NCI-H774 (cell line): ENCODE measurements at places on chromosomes 12 and 14.
A peak's percentile ranks its signal among the peaks of the same experiment; 100 is the strongest.

- DNase-seq, result no peak
These were observed 26.7 kb downstream of the VEZT start for GRCh38 chr12:95244350-95244749.

DNA sequence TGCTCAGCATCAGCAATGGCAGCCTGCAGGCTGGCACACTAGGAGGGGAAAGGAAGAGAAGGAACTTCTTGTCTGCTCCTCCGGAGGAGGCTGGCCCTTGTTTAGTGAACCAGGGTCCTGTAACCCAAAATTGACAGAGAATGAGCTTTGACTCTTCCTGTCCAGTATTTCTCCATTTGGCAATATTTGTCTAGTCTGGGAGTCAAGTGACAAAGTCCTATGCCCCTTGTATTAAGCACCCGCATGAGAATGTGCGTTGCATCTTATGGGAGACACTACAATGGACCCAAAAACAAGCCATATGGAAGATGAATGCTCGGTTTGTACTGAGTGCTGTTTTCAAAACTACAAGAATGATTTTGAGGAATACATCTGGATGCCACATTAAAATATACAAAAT is 3.8 kb downstream of the KRT6C start:
- DNase-seq, result no peak

DNA sequence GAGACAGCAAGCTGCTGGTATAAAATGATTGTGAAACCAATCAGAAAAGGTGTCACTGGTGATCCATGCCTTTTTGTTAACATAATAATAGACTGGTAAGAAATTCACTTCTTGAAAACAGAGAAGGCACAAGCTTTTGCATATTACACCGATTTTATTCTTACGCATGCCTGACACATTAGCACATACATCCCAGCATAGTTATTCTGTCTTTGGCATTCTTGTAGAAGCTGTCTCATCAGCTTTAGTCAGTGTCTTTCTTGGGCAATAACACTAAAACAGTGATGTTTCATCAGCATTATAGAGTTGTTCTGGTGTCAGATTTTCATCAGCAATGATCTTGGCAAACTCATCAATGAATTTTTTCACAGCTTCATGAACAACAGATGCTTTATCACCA is 283.4 kb upstream of the TMTC1 start:
- no peak for DNase-seq

- no peak for DNase-seq
These were observed 12.9 kb upstream of the EPS8 start for GRCh38 chr12:15801770-15802744.

GRCh38 chr14:47917344-47917954 is 242.0 kb upstream of the MDGA2 start:
- no peak for DNase-seq

DNA sequence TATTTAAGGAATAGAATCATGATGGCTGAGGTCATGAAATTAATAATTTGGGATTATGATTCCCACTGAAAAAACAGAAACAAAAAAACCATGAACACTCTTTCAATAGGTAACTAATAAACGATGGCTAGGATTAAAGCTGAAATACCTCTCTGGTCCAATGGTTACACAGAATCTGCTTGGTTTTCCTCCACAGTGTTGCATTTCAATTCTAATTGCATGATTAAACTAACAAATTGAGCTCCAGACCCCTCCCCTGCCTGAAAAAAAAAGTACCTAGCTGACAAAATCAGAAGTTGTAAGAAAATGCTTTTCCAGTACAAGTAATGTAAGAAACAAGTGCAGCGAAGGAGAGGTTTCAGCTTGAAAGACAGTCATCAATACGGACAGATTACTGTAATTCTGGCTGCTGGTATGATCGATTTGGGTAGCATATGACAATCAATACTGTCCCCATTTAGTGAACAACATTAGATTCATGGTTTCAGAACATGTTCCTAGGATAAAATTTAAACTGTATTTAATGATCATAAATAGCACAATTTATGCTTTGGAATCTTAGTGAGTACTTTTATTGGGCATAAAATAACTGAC is 32.0 kb downstream of the INSM2 start:
- no peak for DNase-seq

DNA sequence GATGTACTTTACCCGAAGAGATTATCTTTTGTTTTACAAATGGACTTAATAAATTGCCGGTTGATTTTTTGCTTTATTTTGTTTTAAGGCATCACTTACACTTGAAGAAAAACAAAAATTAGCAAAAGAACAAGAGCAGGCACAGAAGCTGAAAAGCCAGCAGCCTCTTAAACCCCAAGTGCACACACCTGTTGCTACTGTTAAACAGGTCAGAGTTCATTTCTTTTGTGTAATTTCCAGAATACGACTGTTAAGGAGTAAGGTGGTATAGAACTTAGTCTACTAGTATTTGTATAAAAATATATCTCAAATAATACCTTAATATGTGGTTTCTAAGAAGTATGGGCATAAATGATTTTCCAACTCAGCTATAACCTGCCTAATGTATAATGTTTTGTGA is 19.6 kb upstream of the SLC17A8 start:
- peak; percentile 18 for DNase-seq

DNA sequence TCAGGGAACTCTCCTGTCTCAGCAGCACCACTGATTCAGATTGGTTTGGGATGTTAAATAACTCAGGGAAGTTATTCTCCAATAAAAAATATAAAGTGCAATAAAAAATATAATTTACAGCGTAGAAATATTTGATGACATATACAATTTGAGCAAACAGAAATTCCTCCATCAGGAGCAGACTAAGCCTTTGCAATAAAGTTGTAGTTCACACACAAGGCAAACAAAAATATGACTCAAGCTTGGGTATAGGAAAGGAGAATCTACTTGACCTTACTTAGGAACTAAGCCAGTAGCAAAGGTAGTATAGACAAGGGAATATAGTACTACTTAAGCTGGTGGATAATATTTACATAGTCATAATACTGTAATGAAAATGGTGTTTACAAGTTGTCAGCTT is 264.1 kb downstream of the KIF21A start:
- DNase-seq, result no peak

DNA sequence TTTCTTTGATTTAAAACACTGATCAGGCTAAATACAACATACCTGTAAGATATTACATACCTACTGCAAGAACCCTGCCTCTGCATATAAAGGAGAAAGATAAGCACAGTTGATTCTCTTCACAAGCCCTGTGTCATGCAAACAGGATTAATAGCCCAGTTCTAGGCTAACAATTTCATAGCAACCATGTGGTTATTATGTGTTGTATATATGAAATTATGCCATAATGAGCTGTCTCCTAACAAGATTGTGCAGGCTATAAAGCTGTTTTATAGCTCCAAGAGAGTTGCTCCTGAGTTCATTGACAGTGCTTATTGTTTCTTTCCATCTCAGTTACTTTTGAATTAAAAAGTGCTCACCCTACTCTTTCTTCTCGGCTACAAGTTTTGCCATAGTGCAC is 609.3 kb downstream of the DIO2 start:
- no peak for DNase-seq

GRCh38 chr12:59973515-59973914 is 377.7 kb downstream of the SLC16A7 start:
- DNase-seq, result no peak

- no peak for DNase-seq
These were observed 63.3 kb downstream of the CALM1 start for GRCh38 chr14:90460136-90460535.

- no peak for DNase-seq
These were observed 65.6 kb upstream of the FUT8 start for GRCh38 chr14:65346895-65347294.

GRCh38 chr14:28077021-28077420 is 689.6 kb upstream of the FOXG1 start:
- no peak for DNase-seq

DNA sequence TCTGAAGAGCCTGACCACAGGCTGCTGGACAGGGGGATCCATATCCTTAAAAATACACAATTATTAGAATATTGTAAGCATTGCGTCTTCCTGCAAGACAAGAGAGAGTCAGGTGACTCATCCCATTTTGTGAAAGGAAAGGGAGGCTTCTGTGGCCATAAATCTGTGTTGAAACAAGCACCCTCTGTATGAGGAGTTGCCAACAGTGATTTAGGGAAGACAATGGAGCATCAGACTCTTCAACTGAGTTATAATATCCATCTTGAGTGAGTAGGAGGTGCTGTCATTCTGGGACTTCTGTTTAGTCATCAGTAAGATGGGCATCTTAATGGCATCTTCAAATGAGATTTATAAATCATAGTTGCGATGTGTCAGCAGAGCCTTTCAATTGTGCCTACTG is 554.5 kb downstream of the AACS start:
- DNase-seq, result no peak

DNA sequence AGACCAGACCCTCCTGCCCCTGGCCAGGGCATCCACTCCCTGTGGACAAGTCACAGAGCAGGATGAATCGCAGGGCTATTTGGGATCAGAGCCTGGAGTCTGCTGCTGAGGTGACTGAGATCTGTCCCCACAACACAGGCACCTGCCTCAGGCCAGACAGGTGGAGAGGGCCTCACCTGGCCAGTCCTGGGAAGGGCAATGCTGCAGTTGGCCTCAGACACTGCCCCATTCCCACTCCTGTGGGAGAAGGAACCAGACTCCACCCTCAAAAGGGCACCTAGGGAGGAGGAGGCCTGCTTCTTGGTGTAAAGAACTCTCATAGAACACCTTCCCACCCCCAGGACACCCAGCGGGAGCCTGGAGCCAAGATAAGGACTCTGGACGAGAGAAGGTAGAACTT is 48.3 kb upstream of the PLEKHG6 start:
- DNase-seq, result no peak

DNA sequence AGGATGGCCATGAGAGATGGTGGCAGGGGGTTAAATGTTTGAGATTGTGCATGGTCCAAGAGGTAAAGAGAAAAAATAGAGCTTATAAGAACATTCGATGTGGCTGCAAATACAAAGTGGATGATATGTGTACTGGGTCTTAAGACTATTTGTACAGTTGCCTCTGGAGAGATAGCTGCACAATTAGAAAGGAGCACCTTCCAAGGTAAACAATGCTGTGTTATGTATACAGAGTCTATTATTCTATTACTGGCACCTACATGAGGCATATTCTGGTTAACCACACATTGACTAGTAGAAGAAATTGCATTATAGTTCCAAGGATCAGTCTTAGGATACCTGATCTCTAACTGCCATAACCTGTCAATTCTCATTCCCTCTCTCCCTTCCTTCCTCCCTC is 238.0 kb upstream of the FOXN3 start:
- peak; percentile 14 for DNase-seq
